ENCODE measurements at places on chromosomes 13 and 19.
A peak's percentile ranks its signal among the peaks of the same experiment; 100 is the strongest.

- no peak for DNase-seq
These were observed 363.2 kb upstream of the NBEA start for GRCh38 chr13:34578917-34579316.

GRCh38 chr13:28718196-28718542 lies 601 bp downstream of the SLC46A3 start:
- DNase-seq, result peak; percentile 58

- DNase-seq, result no peak
These were observed 24.8 kb downstream of the KDM4B start for GRCh38 chr19:4993683-4994082.

DNA sequence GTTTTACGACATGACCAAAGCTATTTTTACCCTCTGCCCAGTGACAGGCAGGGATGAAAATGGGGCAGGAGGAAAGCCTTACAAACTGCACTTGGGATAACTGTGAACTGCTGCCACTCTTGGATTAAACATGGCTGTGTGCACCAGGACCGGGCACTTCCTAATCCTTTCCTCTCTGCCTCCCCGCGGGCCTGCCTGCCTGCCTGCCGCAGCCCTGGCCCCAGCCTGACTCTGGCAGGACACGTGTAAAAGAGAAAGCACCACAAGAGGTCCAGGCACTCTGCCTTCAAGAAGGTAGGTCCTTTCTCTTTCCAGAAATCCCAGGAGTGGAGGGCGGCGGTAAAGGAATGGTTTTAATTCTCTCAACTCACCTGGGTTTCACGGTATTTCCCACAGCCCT lies 4.8 kb downstream of the TSHZ3 start:
- no peak for DNase-seq

- peak; percentile 3 for DNase-seq
These were observed 594 bp downstream of the ZNF559 start for GRCh38 chr19:9324584-9324962.

DNA sequence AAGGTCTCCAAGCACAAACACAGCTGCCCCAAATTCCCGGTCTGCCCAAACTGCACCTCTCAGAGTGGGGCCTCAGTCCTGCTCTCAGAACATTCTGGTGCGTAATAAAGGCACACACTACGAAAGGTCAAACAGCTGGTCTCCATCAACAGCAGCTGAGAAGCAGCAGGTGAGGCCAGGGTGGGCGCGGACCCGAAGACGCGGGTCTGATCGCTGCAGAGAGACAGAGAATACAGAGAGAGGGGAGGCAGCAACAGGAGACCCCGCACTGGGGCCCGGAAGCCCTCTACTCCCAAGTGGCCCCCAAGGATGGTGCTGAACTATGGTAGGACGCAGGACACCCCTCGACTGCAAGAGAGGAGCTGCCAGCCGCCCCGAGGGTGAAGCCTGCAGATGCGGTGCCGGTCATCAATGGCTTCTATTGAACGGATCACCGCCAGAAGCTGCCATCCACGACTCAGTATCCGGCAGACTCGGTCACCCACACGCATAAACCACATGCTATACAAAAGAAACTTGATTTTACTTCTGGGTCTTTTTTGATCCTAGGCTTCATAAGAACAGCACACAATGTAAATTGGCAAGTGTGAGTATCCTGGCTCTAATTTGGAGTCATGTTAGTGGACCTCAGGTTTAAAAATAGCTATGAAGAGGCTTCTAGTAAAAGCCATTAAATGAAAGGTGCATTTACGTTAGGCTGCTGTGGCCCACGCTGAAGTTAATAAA lies 33.4 kb downstream of the STK24 start:
- no peak for DNase-seq

DNA sequence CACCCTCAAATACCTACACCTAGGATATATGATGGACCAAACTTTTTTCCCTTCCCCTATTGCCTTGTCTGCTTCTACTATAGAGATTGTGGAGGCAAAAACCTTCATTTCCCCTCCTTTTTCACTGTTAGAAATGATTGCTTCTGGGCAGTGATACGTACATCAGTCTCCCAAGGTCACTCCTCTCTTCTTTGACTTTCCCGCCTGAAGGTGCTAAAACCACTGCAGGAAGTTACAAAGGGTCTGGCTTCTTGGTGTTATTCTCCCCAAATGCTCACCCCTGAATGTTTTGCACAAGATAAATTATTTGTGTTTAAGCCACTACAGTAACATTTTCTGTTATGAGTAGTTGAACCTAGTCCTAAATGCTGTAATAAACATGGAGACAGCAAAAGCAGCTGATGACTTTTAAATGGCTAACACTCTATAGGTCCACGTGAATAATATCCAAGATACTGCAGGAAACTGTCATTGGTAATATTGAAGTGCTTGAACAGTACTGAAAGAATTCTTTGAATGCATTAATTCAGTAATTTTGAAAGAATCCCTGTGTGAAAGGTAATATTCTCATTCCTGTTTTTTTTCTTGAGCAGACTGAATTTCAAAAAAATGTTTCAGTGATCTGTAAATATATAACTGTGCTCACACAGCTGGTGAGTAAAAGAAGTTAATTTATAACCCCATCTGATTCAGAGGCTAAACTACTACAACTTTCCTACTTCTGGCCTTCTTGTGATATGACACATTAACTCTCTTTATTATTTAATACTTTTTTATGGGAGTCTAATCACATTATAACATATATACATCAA lies 865.1 kb downstream of the EFNB2 start:
- no peak for DNase-seq

- DNase-seq, result peak; percentile 75
These were observed 58.7 kb upstream of the KLF5 start for GRCh38 chr13:73000027-73000674.

- no peak for DNase-seq
These were observed 11.6 kb upstream of the CNMD start for GRCh38 chr13:52751196-52751595.

DNA sequence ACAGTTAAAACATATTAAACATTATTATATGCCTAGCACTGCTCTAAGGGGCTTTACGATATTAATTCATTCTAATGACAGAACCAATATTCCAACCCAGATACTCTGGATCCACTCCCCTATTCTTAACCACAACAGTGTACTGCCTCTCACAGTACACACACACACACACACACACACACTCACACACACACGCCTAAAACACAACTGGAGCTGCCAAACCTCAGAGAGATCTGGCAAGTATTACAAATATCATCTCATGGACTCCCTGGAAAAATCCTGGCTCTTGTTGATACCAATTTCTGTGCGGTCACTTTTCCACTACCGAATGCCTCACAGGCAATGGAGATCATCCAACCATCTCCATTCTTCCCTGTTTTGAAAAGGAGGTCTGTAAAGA lies 1.3 kb downstream of the ZNF780A start:
- peak; percentile 4 for DNase-seq

DNA sequence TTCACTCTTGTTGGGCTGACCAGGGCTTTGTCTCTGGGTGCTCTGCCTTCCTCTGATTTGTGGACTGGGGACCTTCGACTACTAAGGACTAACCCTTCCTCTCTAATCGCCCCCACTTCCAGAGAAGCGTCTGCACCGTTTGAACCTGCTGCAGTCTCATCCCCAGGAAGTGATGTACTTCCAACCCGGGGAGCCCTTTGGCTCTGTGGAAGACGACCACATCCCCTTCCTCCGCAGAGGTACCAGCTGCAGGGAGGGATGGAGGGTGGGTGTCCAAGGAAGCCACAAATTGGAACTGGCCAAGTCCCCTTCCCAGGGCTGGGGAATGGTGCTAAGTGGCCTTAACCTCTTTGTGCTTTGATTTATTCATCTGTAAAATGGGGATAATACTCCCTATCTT lies 9.2 kb downstream of the QPCTL start:
- DNase-seq, result no peak

DNA sequence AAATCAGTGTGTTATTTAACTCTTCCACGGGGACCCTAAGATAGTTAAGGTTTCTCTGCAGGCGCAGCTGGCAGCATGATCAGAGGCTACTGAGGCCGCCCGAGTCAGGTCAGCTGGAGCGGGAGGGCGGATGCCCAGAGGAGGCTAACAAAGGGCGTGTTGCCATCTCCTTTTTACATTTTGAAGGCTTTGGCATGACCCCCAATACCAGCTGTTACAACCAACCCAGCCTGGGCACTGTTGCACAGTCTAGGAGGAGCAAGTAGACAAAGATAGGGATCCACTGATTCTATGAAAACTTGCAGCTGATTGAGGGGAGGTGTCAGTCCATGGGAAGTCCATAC lies 15.7 kb downstream of the COL4A2 start:
- DNase-seq, result no peak

DNA sequence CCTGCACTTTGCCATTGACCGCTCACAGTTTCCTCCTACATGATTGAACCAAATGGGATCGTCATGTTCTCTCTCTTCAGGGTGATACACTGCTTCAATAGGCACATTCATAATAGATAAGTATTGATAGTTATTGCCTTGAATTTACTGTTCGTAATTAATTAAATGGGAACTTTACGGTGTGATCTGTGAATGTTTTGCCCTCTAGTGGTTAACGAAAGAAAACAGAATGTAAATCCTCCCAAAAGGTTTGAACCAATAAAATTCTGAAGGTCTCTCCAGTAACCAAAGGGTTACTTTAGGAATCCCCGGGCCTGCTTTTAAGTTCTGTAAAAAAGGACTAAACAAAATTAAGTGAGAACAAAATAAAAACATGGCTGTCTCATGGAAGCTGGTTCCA lies 389.3 kb downstream of the DACH1 start:
- DNase-seq, result peak; percentile 3

GRCh38 chr19:34959021-34959420 lies 5.0 kb downstream of the ZNF792 start:
- no peak for DNase-seq

DNA sequence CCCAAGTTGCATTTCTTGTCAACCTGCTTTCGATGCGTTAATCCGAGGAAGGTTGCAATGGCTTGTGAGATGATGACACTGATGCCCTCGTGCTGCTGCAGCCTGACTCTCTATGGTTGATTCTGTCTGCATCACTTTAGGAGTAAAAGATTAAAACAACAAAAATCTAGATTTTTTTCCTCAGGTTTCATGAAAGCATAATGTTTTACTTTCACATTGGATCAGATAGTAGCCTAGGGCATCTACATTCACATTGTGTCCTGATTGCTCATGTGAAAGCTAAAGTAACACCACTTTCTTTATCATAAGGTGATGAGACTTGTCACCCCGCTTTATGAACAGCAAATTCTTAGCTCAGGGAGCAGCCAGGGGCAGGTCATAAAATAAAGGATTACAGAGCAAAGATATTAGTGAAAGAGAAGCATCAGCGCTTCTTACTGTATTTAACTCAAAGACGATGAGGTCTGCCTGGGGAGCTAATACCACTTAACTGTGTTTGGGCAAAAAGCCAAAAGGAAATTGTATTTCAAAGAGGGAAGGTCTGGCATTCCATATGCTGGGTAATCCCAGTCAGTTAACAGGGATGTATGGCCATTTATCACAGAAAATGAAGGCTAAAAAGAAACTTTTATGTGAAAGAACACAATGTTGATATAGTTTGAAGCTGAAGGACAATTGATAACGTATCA lies 270.5 kb downstream of the GPC6 start:
- DNase-seq, result no peak

GRCh38 chr19:9971166-9971897 lies 35.0 kb upstream of the OLFM2 start:
- DNase-seq, result no peak

- DNase-seq, result no peak
These were observed 15.0 kb upstream of the ALOX5AP start for GRCh38 chr13:30720172-30720869.

DNA sequence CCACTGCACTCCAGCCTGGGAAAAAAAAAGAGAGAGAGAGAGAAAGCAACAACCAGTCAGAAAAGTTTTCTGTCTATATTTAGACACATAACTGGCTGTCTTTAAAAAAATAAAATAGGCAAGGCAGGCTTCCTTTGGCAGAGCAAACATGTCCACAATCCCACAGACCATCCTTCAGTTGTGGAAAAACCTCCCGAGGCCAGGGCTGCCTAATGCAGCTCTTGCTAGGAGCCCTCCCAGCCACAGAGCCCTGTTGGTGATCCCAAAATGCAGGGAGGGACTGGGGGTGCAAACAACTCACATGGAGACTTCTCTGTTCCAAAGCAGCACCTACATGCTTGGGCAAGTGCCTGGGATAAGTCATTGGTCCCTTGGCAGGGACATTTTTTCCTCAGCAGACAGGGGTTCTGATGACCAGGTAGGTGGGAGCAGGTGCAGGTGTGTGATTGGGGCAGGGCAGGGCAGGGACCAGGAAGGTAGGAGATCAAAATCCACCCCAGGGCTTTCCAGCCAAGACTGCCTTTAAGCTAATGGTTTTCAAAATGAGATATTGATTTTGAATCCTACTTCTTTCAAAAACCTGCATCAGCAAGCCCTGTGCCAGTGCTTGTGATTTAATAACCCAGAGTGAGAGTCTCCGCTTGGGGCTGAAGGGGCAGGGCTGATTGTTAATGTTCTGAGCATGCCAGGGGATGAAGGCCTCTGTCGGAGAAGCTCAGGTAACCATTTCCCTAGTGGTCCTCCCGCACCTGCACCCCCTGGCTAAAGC lies 178.5 kb downstream of the USP12 start:
- DNase-seq, result no peak

GRCh38 chr19:15639596-15639995 lies 1.1 kb upstream of the CYP4F3 start:
- DNase-seq, result no peak

- no peak for DNase-seq
These were observed 1730.4 kb upstream of the SLC10A2 start for GRCh38 chr13:104796581-104796980.

DNA sequence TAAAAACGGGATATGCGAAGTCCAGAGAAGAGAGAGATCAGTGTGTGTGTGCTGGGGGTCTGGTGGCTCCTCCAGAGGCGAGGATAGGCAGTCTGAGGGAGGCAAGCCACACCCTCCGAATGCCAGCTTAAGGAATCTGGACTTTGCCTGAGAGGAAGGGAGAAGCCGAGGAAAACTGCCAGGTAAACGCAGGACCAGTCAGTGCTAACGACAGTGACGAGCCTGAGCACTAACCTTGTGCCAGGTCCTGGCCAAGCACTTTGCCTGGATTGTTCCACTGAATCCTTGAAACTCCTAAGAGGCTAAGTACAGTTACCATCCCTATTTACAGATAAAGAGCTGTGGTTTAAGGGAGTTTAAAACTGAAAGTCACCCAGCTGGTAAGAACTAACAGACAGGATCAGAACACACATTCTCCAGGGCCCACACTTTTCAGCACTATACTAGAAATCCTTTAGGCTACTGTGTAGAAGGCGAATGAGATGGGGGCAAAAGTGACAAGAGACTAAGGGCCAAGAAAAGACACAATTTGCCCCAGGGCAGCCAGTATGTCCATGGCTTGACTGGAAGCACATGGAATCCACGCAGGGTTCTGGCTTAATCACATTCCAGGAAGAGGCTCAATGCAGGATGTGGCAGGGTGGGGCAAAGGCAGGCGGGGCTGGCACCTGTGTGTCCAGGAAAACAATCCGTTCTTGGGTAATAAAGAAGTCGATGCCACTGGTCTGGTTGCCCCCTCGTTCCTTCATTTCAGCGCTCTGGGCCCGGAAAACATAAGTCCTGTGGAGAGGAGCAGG lies 15.1 kb downstream of the SMG9 start:
- peak; percentile 48 for DNase-seq

GRCh38 chr13:96388598-96388997 lies 298.7 kb downstream of the HS6ST3 start:
- DNase-seq, result no peak

Measured in dermis blood vessel endothelial cell (primary cell).